ENCODE measurements at places on chromosomes 6 and 20.

GRCh38 chr6:113980937-113981554 is 10.1 kb upstream of the HDAC2 start:
- DNase-seq: no peak

DNA sequence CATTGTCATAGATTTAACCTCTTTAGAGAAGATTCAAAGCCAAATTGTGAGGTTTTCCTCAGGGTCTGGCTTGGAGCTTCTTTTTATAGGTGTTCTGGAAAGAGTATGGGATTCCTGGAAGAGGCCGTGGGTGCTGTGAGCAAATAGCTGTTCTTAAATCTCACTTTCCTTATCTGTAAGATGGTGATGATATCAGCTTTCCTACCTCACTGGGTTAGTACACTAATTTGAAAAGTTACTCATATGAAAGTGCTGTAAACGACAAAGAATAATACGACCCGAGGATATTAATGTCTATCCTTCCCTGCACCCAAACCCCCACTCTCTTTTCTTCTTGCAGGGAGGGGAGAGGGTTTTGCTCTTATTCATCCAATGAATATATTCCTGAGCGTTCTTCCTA is 116.9 kb upstream of the ENPP5 start:
- DNase-seq: no peak

DNA sequence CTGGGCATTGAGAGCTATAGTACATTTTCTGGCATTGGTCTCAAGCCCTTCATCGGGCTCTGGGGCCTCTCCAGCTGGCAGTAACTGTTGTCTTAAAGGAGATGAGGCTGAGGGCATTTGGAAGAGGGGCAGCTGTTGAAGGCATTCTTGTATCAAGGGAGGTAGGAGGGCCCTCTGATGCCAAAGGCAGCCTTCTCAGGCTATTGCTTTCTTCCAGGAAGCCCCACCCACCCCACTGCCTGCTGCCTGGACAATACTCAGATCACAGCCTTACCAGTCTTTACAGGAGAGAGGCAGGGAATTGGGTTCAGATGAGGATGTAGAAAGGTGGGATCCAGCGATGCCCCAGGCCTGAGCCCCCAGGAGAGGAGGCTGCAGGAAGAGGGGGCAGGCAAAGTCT is 46.0 kb downstream of the CPXM1 start:
- no peak for DNase-seq

GRCh38 chr6:151624900-151625536 is 131.2 kb downstream of the CCDC170 start:
- DNase-seq: no peak

DNA sequence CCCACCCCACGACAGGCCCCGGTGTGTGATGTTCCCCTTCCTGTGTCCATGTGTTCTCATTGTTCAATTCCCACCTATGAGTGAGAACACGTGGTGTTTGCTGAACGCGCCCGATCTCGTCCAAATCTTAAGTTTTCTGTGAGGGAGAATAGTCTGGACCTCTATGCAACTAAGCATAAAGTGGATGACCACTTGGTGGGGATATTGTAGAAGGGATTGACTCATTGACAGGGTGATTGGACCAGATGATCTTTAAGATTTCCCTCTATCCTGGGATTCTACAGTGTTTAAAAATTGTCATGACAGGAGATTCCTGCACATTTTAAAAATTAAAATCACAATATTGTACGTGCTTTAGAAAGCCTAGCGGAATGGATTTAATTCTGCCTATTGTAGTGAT is 141.3 kb downstream of the TRMT11 start:
- DNase-seq: no peak

DNA sequence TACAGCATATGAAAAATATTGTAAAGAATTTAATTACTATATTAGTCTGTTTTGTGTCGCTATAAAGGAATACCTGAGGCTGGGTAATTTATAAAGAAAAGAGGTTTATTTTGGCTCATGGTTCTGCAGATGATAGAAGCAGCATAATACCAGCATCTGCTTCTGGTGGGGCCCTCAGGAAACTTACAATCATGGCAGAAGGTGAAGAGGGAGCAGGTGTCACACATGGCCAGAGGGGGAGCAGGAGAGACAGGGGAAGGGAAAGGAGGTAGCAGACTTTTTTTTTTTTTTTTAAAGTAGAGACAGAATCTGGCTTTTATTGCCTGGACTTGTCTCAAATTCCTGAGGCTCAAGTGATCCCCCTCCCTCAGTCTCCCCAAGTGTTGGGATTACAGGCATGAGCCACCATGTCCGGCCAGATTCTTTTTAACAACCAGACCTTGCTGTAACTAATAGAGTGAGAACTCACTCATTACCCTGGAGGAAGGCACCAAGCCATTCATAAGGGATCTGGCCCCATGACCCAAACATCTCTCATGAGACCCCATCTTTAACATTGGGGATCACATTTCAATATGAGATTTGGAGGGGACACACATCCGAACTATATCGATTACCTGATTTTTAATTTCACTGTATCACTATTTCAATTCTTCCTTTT is 64.6 kb downstream of the MAN1A1 start:
- DNase-seq: no peak

DNA sequence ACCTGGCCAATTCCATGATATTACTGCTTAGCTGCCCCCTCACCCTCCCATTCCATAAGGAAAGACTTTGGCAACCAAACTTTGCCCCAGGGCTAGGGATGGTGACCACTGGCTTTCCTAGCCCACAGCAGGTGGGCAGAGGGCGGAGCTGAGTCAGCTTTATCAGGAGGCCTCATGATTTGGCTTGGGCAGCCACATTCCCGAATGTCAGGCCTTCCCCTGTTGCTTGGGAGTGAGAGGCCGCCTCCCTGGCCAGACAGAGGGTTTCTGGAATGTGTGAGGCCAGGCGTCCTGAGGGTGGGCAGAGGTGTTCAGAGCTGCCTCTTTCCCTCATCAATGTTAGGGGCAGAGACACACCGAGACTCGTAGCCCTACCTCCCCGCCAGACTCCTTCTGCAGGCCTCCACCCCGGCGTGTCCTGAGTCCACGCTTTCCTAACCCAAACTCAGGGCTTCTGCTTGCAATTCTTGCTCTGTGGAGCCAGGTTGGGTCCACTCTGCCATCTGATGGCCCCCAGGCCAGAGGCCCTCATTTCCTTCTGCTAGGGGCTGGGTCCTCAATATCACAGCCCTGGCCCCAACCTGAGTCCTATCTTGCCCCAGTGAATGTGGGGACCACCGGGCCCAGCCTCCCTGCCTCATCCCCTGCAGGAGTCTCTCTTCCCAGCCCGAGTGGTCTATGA is 19.3 kb downstream of the UQCC2 start:
- DNase-seq: no peak

- peak; percentile 32 for DNase-seq
Observed at GRCh38 chr6:3592371-3592941, 135.6 kb upstream of the SLC22A23 start.

DNA sequence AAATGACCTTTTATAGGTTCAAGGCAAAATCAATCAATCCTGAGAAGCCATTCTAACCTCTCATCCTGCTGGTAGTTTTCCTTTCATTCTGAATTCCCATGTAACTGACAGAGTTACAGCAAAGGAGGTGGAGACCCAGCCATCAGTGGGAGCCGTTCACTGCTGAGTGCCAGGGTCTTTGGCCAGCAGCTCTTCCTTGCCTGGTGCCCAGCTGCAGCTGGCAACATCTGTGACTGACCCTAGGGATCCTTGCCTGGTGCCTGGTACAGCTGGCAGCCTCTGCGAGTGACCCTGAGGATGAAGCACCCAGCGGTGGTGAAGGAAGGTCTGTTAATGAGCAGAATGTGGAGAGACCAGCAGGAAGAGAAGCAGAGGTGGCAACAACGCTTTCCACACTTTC is 314.6 kb downstream of the THBS2 start:
- DNase-seq: no peak

GRCh38 chr20:61369731-61370520 is 117.9 kb downstream of the CDH4 start:
- DNase-seq: no peak

DNA sequence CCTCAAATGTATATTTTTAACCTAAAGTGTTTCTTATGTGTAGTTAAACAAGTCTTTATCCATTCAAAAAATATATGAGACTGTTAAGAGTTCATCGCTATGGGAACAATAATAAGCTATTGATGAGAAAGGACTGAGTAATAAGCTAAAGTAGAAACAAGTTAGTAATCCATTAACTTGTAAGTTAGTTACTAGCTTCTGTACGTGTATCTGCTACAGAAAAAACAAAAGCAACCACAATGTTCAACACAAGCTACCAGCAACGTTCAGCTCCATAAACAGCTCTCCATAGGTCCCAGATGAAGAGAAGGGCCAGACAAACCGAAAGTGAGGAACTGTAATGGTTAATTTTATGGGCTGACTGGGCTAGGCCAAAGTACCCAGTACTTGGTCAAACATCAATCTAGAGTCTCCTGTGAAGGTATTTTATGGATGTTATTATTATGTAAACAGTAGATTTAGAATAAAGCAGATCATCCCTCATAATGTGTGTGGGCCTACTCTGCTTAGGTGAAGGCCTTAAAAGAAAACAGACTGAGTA is 33.8 kb upstream of the FAM135A start:
- no peak for DNase-seq

GRCh38 chr20:8431538-8432434 is 299.7 kb downstream of the PLCB1 start:
- peak; percentile 66 for DNase-seq

DNA sequence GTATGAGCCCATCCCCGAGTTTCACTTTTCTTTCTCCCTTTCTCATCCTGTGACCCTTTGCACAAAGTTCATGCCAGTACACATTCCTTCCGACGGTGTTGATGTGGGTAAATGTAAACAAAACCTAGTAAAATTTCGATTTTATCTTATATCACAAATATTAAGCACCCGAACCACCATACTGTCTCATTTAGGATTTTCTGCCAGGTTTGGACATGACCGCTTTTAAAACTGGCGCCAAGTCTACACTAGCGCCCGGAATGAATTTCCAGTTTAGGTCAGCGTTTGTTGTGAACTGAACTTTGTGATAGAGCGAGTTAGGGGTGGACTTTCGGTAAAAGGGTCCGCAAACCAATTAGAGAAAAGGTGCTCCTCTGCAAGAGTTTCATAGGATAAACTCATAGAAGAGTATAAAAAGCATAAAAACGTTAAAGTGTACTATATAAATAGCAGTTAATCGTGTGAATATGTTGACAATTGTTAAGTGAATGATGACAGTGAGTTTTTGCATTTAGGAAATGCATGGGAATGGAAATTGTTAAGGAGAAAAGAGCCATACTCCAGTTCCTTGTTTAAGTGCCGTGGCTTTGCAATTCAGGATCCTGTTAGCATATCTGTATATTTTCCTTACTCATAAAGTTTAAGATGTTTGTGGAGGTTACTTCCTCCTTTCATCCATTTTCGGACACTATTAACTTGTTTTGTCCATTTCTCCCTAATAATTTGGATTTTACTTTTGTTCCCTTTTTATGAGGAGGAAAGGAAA is 937 bp downstream of the AKAP7 start:
- peak; percentile 28 for DNase-seq

- DNase-seq: no peak
Observed at GRCh38 chr6:88908598-88909548, 54.5 kb downstream of the RNGTT start.

DNA sequence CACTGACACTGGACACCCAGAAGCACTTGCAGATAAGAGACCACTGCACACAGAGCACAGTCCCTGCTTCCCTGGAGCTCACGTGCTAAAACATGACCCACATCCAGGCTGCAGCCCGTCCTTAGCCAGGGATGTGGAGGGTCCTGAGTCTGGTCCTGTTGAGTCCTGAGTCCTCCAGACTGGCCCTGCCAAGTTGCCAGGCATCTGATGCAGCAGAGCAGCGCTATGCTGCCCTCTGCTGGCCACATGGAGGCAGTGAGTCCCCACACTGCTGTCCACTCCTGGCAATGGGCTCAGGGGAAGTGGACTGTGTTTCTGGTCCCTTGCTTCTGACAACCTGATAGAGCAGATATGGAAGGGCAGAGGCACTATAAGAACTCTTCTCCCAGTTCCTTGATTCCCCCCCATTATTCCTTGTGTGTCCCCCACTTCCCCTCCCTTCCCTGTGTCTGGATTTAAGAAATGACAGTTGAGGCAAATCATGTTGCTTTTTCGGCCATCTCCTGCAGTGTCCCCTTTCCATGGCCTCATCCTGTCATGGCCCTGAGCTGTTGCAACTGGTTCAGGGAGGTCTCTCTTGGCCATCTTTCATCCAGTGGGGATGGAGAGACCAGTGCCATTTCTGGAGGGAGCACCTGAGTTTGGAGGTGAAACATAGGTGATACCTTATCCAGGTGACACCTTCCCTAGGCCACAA is 86.0 kb downstream of the DHX35 start:
- DNase-seq: peak; percentile 74

DNA sequence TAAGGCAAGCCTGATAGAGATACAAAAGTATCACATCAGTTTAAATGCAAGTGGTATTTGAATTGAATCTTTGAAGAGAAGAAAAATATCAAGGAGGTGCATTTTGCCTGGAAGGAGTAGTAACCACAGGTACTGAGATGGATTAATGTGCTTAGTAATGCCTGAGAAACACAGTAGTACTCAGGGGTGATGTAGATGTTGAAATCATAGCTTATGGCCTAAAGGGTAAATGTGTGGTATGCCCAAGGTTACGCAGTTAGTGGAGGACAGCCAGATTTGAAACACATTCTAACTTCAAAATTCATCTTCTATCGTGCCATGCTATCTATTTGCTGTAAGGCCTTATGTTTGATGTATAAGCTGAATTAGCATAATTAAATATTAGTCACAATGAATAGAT is 55.9 kb downstream of the STXBP5 start:
- DNase-seq: no peak

- no peak for DNase-seq
Observed at GRCh38 chr6:51098246-51098645, 279.6 kb downstream of the TFAP2B start.

DNA sequence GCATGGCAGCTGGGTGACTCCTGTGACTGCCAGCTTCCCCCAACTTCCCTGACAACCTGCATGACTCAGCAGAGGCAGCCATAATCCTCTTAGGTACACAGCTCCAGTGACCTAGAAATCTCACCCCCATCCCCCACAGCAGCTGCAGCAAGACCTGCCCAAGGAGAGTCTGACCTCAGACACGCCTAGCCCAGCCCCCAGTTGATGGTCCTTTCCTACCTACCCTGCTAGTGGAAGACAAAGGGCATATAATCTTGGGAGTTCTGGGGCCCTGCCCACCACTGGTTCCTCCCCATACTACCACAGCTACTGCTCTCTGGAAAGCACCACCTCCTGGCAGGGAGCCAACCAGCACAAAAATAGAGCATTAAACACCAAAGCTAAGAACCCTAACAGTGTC is 90.2 kb downstream of the F13A1 start:
- DNase-seq: no peak

- DNase-seq: no peak
Observed at GRCh38 chr6:159880412-159880975, 10.3 kb upstream of the MAS1 start.

- no peak for DNase-seq
Observed at GRCh38 chr20:37385176-37385575, 39.2 kb downstream of the SRC start.

DNA sequence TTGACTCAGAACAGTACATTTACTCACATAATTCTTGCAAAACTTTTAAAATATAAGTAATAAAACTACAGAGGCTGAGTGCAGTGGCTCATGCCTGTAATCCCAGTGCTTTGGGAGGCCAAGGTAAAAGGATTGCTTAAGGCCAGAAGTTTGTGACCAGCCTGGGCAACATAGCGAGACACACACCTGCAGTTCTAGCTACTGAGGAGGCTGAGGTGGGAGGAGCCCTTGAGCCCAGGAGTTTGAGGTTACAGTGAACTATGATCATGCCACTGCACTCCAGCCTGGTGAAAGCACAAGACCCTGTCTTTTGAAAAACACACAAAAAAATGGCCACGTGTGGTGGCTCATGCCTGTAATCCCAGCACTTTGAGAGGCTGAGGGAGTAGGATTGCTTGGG is 21.8 kb upstream of the MYO6 start:
- no peak for DNase-seq

All from uterus (tissue), 4 donors.